ENCODE measurements at places on chromosomes 1 and 21.

DNA sequence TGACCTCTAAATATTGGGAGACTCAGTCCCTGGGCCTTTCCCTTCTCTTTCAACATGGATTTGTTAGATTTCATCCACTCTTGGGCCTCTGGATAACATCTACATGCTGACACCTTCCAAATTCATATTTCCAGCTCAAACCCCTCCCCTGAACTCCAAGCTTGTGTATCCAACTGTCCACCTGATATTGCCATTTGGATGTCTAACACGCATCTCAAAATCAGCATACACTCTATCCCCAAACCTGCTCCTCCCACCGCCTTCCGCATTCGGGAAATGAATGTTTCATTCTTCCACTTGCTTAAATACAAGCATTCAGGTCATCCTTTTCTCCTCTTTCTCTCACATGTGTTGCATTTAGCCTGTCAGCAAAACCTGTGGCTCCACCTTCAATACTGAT is 17.5 kb upstream of the KAZN start:
- DNase-seq: no peak

- no peak for DNase-seq
Measured at GRCh38 chr1:223212441-223212840, 69.4 kb upstream of the TLR5 start.

GRCh38 chr1:182875889-182876288 is 36.7 kb downstream of the DHX9 start:
- DNase-seq: no peak

- DNase-seq: no peak
Measured at GRCh38 chr1:236287757-236288619, 6.2 kb upstream of the ERO1B start.

DNA sequence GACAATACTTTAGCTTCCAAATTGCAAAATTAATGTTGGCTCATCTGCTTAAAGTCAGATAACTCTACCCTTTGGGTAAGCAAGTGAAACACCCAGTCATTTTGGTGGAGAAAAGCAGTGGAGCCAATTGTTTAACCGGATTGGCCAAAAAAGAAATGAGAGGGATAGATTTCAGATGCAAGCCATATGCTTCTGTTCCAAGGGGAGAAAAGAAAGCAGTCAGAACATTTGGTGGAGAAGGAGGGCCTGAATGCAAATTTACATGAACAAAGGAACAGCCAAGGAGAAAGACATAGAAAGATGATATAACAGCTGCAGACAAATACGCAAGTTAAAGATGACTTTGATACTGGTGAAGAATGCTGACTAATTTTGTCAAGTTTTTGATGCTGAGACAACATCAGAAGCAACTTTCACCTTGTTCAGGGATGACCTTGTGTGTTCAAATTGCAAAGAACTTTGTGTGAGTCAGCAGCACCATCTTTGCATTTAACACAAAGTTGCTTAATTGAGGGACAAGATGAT is 173.1 kb downstream of the TGFB2 start:
- DNase-seq: no peak

DNA sequence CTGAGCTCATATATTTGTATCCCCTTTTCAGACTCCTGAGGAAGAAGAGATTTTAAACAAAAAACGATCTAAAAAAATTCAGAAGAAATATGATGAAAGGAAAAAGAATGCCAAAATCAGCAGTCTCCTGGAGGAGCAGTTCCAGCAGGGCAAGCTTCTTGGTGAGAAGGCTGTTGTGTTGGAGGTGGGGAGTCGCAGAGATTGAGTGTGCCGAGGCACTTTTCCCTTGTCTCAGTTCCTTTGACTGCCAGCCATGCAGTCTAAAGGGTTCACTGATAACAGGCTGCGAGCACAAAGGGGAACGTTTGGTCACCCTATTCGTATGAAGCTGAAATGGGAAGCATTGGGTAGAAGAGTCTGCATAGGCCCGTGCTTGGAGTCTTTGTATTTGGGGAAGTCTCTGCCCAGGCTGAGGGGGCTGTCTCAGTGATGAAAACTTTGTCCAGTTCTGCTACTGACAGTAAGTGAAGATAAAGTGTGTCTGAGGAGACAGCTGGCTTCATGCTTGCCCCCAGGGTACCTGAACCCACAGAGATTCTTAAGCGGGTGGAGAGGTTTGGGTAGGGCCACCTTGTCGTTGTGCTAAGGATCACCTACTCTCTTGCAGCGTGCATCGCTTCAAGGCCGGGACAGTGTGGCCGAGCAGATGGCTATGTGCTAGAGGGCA is 2.8 kb downstream of the RPS8 start:
- no peak for DNase-seq

DNA sequence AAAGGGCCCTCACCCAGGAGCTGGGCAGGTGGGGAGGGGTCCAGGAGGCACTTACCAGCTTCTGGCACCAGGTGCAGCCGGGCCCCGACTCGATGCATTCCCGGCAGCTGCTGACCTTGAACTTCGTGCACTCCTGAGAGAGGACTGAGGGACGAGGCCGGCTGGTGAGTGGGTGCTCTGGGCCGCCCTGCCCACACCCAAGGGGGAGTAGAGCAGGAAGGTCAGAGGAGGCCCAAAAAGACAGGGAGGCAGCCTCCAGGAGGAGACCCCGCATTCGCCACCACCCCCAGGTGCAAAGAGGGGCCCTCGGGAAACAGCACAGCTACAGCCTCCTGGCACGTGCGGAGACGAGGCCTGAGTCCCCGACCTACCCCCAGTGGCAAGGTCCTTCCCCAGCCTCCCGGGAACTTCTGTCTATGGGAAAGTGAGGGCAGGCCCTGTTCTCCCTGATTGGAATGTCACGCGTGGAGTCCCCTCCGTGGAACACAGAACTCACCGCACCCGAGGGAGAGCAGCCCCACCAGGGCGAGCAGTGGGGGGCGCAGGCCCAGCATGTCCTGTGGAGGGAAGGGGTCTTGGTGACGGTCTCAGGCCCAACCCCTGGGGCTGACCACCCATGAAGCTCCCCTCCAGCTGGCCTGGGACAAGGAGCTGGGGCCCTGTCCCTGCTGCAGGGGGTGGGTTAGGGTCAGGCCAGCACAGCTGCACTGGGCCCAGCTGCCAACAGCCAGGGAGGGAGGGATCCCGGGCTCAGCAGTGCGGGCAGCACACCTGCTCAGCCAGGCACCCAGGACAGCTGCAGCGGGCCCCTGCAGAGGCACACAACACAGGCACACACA is 10.3 kb downstream of the ITGB2 start:
- DNase-seq: no peak

GRCh38 chr1:183583466-183583865 is 6.8 kb downstream of the NCF2 start:
- no peak for DNase-seq

DNA sequence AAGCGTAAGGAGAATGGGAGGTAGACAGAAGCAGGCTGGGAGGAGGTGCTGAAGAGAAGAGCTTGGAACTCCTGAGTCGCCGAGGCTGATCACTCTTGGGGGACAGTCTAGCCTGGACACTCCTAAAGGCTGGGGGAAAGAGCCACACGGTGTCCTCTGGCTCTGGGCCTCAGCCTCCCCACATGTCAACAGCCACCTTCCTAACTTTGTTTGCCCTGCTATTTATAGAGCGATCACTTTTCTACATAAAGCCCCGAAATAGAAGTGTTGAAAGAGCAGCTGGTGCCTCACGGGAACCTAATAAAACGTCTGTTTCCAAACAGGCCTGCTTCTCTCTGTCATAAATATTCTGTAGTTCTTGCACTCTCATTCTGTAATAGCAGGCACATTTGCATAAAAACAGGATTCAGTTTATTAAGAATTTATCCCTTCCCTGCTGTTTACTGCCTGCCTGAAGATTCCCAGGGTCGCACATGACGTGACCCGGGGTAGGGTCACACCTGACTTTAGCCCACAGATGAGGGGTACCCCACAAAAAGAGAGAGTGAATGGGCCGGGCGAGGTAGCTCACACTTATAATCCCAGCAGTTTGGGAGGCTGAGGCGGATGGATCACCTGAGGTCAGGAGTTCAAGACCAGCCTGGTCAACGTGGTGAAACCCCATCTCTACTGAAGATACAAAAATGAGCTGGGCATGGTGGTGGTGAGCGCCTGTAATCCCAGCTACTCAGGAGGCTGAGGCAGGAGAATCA is 212.5 kb downstream of the TOMM20 start:
- DNase-seq: no peak

DNA sequence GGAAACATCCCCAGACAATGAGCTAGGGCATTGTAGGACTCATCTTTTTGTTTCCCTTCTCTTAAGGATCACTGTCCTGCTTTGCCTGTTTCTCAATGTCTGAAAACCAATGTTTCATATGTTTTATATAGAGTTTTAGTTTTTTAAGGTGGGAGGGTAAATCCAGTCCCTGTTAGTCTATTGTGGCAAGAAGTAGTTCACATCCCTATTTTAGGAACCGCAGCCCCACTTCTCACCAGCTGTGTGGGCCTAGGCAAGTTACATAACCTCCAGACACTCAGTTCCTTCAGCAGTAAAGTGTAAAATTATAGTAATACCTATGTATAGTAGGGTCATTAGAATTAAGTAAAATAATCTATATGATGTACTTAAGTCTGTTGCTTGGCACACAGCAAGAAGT is 105.8 kb upstream of the WLS start:
- no peak for DNase-seq

DNA sequence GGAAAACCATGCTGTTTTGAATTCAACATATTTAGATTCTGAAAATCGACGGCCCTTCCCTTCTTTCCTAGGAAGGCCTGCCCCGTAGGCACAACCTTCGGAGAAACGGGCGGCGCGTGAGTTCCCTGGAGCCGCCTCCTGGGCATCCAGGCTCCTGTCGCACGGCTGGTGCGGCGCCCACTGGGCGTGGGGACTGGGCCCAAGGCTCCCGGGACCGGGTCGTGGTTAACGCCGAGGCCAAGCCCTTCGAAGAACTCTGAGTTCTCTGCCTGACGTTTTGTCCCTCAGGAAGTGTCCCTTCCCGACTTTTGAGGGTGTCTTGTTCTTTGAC is 19.2 kb upstream of the TBX15 start:
- no peak for DNase-seq

All from stimulated activated CD8-positive, alpha-beta memory T cell treated with anti-CD3 and anti-CD28 coated beads, Interleukin-7, amount 100 ng/mL, for 1 hour (primary cell).